ENCODE measurements at places on chromosomes 11 and 22. TPM values are rescaled to one million over a fixed set of nuclear protein-coding genes. Genes with fewer than 3 reads are reported as not detected.

DNA sequence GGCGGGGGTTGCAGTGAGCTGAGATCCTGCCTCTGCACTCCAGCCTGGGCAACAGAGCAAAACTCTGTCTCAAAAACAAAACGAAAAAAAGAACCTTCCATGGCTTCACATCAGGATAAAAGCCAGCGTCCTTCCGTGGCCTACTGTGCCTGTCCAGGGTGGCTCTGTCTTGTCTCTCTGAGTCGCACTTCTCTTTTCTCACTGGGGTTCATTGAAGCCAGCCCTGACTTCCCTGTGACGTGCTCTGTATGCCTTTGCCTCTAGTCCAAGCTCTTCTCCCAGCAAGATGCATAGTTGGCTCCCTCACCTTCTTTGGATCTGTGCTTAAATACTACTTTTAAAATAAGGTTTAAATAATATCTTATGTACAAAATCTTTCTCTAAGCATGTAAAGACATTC, 11.6 kb downstream of the ATXN10 start:
- DNase-seq: no peak

- DNase-seq: no peak
These were observed 122.6 kb downstream of the MICAL2 start for GRCh38 chr11:12232817-12233601.

DNA sequence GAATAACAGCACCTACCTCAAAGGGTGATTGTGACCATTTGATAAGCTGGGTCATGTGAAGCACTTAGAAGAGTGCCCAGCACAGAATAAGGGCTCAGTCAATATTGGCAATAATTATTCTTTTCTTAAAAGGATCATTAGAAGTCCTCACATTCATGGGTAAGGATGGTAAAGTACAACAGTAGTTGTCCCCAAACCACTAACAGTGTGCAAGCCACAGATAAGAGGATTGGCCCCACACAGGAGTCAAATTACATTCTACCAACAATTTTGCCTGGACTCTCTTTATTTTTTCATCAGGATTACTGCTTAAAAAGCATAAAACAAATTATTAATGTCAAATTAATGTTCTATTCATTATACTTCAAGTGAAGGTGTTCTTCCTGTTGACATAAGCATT, 271.5 kb upstream of the PDGFD start:
- DNase-seq: no peak

GRCh38 chr11:32706985-32707741, 87.3 kb downstream of the CCDC73 start:
- no peak for DNase-seq

DNA sequence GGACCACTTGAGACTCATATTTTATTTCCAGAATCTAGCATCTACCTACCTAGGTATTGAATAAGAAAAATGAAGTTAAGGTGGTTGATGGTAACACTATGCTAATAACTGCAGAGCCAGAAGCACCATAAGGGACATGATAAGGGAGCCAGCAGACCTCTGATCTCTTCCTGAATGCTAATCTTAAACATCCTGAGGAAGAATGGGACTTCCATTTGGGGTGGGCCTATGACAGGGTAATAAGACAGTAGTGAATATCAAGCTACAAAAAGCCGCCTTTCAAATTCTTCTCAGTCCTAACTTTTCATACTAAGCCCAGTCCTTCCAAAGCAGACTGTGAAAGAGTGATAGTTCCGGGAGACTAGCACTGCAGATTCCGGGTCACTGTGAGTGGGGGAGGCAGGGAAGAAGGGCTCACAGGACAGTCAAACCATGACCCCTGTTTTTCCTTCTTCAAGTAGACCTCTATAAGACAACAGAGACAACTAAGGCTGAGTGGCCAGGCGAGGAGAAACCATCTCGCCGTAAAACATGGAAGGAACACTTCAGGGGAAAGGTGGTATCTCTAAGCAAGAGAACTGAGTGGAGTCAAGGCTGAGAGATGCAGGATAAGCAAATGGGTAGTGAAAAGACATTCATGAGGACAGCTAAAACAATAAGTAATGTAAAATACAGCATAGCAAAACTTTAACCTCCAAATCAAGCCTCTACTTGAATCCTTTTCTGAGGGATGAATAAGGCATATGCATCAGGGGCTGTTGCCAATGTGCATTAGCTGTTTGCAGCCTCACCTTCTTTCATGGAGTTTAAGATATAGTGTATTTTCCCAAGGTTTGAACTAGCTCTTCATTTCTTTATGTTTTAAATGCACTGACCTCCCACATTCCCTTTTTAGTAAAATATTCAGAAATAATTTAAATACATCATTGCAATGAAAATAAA, 2.1 kb downstream of the HBB start:
- no peak for DNase-seq

- no peak for DNase-seq
These were observed 670.2 kb downstream of the TBC1D22A start for GRCh38 chr22:47432683-47433082.

OR52I2 gene
- not detected for total RNA-seq

DTX4 gene
- 7.5 TPM for total RNA-seq

CREBZF gene
- total RNA-seq: 49.6 TPM

CHORDC1 gene
- total RNA-seq: 39.5 TPM

CHRNA10 gene
- total RNA-seq: 0.88 TPM

All from breast epithelium (tissue), 4 donors.